ACHN (cell line): ENCODE measurements at places on chromosomes 7 and 10.

DNA sequence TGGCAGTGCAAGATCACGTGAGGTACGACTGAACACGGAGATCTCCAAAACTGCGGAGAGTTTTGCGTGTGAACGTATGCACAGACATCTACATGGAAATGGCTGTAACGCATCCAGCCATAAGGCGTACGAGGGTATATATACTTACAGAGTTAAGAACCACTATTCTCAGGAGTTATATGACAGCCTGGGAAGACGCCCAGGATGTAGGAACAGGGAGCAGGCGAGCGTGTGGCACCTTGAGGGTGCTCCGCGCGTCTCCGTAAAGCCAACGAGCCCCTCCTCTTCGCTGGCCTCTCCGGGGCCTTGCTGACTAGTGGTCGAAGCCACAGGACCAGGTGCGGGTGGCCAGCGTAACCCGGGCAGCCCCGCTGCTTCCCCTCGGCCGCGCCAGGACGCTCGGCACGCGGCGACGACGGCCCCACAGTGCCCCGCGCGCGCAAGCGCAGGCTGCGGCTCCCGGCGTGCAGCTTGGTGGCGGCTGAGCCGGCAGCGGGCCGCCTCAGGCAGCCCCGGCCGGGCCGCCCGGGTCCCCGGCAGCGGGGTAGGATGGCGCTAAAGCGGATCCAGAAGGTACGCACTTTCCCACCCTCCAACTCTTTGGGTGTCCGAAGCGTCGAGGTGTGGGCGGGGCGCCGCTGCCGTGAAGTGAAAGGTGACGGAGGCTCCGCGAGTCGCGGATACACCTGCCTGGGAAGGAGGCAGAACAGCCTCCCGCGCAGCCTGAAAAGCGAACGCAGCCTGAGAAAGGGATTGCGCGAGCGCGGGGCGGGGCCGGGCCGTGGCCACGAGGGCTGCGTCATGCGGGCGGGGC lies at the start of gene UBE2D4:
TSS of gene UBE2D4 (plus strand) at position 453 of the 814 bp plus-strand sequence. CDS start at position 550, 97 bp downstream.
- peak; percentile 92 for DNase-seq

- no peak for DNase-seq
These were observed 73.6 kb upstream of the RPA3 start for GRCh38 chr7:7792056-7792455.

GRCh38 chr7:81484261-81484660 lies 285.6 kb downstream of the HGF start:
- DNase-seq = no peak

GRCh38 chr10:110516815-110517492 lies 19.2 kb downstream of the DUSP5 start:
- DNase-seq = no peak

DNA sequence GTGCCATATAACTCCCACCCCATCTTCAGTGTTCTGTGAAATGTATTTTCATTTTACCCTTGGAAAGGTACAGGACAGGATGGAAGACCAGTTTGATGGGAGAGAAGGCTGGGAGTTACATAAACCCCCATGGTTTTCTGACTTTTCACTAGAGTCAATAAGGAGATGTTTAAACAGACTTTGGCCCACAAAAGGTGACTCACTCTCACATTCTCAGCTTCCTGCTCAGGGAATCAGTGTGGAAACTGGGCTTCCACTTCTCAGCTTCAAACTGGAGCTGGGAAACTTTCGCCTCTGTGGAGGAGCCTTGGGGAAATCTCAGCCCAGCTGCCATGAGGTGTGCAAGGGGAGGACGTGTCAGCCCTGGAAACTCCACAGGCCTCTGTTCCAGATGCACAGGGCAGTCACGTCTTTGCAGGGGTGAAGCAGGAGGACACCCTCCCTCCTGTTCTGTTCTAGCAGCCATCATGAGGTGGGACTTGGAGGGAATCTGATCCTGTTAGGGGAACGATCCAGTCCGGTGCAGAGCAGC lies 560.5 kb upstream of the GALNT17 start:
- DNase-seq = peak; percentile 17

- DNase-seq = no peak
These were observed 38.5 kb downstream of the FAM149B1 start for GRCh38 chr10:73206385-73206784.

DNA sequence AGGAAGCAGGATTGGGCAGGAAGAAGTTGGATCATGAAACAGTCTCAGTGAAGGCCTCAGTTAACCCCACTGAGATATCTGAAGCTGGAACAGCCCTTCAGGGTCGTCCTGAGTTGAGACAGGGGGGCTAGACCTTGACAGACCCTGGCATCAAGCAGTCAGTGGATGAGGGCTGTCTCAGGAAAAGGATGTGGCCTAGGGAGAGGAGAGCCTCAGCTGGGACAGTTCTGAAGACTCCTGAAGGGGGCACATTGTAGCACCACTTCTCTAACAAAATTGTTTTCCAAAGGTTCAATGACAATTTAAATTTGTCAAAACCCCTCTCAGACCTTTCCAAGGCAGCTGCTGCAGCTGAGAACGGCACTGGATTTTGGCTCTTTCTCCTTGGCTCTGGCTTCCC lies 15.8 kb upstream of the SLK start:
- no peak for DNase-seq

DNA sequence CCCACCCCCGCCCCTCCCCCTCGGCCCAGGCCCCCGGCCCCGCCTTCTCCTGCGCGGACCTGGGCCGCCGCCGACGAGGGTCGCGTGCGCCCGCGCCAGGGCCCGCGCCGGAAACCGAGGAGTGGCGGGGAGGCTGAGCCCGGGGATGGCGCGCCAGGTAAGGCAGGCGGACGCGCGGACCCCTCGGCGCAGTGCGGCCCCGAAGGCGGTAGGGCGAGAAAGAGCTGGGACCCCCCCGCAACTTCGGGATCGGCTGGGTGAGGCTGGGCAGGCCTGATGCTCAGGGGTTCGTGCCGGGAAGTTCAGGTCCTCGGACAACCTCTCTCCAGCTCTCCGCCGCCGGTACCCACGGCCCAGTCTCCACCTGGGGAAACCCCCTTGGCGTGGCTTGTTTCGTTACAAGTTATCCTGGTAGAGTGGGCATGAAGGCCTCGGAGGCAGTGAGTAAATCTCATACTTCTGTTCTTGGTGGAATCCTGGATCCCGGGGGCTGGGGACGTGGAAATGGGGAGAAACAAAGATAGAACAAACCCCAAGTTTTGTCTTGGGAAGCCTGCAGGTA lies 58.4 kb downstream of the ZNF467 start:
- no peak for DNase-seq

DNA sequence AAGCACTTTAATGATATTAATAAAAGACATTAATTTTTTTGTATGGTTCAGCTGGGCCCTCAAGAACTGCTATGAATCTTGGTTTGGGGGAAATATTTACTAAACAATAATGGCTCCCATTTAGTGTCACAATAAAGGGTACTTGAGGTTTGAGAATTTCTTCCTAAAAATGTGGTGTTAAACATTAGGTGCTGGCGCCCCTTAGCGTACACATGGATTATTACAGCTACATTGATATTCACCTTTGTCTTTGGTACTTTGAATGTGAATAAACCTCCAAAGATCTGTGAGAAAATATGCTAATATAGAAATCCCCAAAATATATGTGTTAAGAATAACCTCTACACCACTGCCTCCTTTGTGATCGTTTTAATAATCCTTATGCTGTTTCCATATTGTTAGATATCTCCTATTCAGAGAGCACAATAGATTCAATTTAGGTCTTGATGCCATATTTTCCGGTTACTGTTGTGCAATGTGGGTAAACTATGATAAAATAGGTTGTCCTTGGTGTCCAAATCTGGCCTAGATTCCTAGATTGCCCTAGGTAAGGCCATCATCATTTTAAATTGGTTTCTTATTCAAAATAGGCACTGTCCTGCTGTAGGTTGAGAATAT lies 161.8 kb upstream of the CACNA2D1 start:
- peak; percentile 59 for DNase-seq

- peak; percentile 53 for DNase-seq
These were observed 550.8 kb downstream of the IPMK start for GRCh38 chr10:57716884-57717283.

DNA sequence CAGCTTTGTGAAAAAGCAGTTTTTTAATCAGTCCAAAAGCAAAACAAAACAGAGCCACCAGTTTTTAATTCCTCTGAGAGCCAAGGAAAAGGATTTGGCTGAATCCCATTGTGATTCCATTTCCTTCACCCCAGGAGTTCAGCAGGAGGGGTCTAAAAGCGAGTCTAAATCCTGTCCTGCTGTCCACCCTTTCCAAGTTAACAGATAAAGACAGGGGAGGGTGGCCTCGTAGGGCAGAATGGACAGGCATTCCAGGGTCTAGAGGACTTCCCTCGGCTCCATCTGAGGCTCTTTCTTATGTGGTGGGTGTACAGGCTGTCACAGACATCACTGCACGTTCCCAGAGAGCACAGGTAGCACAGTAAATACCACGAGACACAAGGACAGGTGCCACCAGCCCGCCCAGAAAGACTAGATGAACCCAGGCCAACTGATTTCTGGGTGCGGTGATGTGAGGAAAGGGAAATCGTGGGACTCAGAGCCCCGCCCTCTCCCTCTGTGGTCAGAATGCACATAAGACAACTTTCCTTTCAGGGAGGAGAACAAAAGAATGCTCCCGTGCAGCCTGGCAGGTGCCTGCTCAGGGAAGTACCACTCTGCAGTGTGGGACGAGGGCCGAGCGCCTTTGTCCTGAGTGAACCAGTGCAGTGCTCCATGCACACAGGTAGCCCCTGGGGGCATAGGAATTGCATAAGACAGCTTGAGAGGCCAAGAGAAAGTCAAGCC lies 119.7 kb downstream of the ABLIM1 start:
- no peak for DNase-seq

DNA sequence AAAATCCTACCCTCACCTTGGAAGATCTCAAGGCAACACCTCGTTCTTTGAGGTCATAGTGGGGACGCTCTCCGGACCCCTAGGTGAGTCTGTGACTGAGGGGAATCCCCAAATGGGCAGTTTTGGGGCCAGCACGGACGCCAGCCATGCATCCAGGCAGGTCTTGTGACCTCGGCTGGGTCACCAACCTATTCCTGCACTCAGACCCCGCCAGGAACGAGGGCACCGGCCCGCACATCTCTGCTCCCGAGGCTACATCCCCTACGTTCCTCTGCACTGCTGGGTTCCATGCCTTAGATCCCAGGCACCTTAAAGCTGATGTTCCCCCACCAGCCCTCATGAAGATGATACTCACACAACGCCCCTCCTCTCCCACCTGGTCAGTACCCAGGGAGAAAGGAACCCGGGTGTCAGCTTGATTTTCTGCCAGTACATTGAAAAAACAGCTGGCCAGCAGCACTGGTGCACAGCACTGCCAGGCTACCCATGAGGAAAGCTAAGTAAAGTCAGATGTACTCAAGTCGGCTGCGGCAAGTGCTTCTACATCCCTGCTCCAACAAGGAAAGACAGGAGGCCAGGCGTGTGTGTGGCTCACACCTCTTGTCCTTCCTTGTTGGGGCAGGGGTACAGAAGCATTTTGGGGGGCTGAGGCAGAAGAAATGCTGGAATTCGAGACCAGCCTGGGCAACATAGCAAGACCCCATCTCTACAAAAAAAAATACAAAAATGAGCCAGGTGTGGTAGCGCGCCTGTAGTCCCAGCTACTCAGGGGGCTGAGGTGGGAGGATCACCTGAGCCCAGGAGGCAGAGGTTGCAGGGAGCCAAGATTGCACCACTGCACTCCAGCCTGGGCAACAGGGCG lies 48.1 kb downstream of the DIP2C start:
- no peak for DNase-seq

- no peak for DNase-seq
These were observed 9.4 kb downstream of the BRAT1 start for GRCh38 chr7:2545746-2546425.

DNA sequence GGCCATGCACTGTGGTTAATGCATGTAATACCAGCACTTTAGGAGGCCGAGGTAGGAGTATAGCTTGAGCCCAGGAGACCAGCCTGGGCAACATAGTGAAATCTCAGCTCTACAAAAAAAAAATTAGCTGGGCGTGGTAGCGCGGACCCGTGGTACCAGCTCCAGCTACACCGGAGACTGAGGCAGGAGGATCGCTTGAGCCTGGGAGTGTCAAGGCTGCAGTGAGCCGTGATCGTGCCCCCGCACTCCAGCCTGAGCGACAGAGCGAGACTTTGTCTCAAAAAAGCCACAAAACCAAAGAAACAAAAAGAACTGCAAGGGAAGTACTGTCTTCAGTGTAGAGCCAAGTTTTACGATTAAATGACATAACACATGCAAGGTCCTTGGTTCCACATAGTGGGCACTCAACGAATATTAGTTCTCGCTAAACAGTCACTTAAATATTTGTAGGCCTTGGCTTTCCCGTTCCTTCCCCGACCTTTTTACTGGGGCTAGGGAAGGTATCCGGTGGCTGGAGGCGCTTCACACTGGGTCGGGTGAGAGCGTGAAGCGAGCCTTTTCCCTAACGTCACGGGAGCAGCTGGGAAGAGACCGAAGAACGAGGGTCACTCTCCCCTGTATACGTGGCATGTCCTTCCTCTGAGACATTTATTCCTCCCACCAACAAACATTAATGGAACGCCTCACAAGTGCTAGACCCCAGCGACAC lies 993 bp upstream of the SND1 start:
- DNase-seq = no peak

GRCh38 chr7:1767524-1767923 lies 97.4 kb downstream of the ELFN1 start:
- no peak for DNase-seq

GRCh38 chr7:26199301-26200037 lies 1.1 kb downstream of the HNRNPA2B1 start:
- peak; percentile 67 for DNase-seq

DNA sequence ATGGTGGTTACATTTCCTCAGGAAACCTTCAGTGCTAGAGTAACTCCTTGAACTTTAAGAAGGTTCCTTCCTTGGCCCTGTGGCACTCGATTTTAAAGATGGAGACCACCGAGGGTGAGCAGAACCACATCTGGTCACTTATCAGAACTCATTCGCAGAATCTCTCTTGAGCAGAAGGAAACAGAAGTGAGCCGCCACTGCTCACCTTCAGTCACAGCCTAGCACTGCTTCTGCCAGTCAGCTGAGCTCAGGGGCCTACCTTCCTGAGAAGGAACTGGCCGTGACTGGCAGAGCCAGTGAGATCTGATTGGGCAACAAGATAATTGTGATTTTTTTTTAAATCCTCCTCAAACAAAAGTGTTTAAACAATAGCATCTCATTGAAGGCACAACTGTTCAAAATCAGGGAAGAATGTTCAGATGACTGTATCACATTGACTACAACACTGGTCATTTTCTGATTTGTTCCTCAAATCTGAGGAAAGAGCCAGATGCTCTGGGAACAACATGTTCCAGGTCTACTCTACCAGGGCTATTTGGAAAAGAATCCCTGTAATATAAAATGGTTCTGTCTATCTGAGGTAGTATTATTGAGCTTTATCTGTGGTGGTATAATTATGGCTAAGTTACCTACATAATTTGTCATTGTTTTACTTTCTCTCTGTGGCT lies 2.7 kb upstream of the SYPL1 start:
- no peak for DNase-seq
